Uterus (tissue), 4 donors: ENCODE measurements at places on chromosomes 2 and 18. TPM values are rescaled to one million over a fixed set of nuclear protein-coding genes. Genes with fewer than 3 reads are reported as not detected.

DNA sequence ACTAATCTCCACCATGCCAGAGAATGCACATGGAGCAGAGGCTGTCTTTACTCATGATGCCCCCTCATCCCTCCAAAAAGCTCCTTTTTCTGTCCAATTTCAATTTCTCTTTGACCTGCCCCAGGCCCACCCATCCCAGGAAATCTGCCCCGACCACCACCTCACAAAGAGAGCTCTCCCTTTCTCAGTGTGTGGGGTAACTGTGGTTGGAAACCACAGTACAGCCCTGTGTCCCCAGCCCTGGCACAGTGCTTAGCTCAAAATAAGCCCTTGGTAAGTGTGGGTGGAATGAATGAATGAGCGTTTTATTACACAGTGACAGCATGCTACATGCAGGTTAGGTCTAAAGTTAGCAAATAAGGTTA is 43.7 kb upstream of the CAB39 start:
- DNase-seq, result no peak

GRCh38 chr18:47151439-47151838 is 1.1 kb upstream of the HDHD2 start:
- DNase-seq, result no peak

GRCh38 chr2:86065512-86065911 is 40.2 kb downstream of the POLR1A start:
- DNase-seq, result no peak

- DNase-seq, result no peak
These were observed 270.8 kb upstream of the UBE2E3 start for GRCh38 chr2:180709392-180710145.

DNA sequence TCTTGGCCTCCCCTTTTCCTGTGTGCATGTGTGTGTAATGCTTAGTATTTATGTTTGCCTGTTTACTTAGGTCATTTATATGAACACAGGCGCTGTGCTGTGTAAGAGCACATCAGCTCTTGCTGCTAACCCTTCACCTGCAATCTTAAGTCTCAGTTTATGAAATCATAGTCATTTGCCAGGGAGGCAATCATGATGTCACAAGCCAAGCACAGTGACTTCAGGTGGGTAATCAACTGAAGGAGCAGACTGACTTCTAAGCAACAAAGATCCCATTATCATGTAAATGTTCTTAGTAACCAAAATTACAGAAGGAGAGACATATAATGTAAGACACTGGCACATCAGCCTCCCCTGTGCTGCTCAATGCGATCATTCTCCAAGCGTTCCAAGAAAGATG is 386.3 kb upstream of the MEIS1 start:
- DNase-seq, result no peak

- no peak for DNase-seq
These were observed 394.3 kb upstream of the CHST9 start for GRCh38 chr18:27579364-27579763.

GRCh38 chr2:201821080-201821479 is 14.7 kb downstream of the CDK15 start:
- DNase-seq, result no peak

DNA sequence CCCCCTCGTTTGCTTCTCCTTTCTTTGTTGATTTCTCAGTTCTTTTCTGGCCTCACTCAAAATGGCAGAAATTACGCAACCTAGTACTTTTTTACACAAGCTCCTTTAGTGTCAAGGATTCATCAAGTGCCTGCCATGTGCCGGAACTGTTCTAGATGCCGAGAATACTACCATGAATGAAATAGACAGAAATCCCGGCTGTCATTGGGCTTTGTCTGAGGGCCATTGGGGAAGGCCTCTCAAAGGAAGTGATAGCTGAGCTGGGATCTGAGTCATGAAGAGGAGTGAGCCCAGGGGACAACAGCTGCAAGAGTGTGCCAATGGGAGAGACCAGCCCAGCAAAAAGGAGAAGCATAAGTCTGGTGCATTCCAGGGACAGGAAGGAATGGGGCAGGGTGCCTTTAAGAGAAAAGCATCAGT is 34.3 kb upstream of the PPP1CB start:
- peak; percentile 60 for DNase-seq

DNA sequence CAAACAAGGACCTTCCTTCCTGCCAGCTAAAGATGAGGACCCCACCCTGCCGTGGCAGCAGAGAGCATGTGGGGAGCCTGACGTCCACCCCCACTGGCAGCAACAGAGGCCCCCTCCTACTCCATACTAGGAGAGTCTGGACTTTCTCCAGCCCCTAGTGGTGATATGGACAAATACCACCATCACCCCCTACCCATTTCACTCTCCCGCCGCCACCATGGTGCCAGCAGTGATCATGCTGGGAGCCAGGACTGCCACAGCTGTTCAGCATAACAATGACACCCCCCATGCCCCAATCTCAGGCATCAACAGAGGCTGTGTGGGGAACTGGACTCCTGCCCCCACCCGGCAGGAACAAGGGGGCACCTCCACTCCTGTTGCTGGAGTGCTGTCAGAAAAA is 42.7 kb upstream of the ATP9B start:
- no peak for DNase-seq

- DNase-seq, result no peak
These were observed 81.6 kb downstream of the SH3RF3 start for GRCh38 chr2:109210431-109211200.

GRCh38 chr18:28127763-28128658 is 48.9 kb downstream of the CDH2 start:
- DNase-seq, result no peak

- DNase-seq, result no peak
These were observed 92.1 kb downstream of the SLC8A1 start for GRCh38 chr2:40359811-40360210.

GRCh38 chr2:232276084-232276732 is 102.3 kb upstream of the ALPP start:
- no peak for DNase-seq

GRCh38 chr2:8132351-8132831 is 549.5 kb upstream of the ID2 start:
- DNase-seq, result no peak

GRCh38 chr18:54726143-54726542 is 102.1 kb upstream of the RAB27B start:
- DNase-seq, result no peak

- DNase-seq, result no peak
These were observed 567 bp downstream of the VWA3B start for GRCh38 chr2:98087447-98088020.

DNA sequence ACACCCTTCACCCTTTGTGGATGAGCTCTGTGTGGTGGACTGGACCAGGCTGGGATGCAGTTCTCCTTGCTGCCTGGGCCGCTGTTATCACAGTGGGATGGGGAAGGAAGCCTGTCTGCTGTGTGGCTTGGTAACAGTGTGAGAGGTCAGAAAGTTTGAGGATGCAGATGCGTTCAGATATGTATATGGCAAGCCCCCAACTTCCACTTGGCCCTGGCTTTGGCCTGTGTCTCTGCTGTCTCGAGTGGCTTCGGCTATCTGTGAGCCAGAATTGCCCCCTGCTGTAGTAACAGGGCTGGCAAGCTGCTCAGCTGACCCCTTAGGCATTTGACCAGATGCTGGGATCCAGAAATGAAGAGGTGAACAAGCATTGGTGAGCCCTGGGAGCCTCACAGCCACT is 106.8 kb downstream of the WDSUB1 start:
- no peak for DNase-seq

GRCh38 chr18:2354292-2354691 is 217.0 kb downstream of the METTL4 start:
- DNase-seq, result no peak

GRCh38 chr2:44364604-44365003 is 2.9 kb downstream of the CAMKMT start:
- DNase-seq, result no peak

DNA sequence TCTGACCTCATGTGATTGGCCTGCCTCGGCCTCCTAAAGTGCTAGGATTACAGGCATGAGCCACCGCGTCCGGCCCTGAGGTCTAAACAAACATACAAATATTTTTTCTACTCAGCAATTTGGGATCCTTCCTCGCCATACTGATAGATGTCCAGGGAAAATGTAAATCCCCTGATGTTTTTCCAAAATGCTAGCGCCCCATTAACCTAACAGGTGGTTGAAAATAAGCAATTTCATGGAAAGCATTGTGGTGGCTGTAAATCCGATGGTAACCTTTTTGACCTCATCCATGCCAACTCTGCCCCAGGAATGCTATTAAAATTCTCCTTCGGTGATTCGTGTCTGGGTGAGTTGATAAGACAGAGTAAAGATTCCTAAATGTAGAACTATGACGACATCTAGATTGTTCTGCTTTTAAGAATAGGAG is 19.3 kb downstream of the GEMIN6 start:
- DNase-seq, result no peak

DNA sequence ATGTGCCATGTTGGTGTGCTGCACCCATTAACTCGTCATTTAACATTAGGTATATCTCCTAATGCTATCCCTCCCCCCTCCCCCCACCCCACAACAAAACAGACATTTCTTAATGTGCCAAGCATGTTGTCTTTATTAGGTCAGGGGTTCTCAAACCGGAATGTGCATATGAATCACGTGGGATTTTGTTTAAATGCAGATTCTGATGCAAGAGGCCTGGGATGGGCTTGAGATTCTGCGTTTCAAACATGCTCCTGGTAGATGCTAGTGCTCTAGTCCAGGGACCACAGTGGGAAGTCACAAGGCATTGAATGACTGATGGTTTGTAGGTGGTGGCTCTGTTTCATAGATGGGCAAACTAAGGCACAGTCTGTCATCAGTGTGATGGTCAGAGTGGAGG is 184.7 kb downstream of the SMAD7 start:
- DNase-seq, result no peak

DNA sequence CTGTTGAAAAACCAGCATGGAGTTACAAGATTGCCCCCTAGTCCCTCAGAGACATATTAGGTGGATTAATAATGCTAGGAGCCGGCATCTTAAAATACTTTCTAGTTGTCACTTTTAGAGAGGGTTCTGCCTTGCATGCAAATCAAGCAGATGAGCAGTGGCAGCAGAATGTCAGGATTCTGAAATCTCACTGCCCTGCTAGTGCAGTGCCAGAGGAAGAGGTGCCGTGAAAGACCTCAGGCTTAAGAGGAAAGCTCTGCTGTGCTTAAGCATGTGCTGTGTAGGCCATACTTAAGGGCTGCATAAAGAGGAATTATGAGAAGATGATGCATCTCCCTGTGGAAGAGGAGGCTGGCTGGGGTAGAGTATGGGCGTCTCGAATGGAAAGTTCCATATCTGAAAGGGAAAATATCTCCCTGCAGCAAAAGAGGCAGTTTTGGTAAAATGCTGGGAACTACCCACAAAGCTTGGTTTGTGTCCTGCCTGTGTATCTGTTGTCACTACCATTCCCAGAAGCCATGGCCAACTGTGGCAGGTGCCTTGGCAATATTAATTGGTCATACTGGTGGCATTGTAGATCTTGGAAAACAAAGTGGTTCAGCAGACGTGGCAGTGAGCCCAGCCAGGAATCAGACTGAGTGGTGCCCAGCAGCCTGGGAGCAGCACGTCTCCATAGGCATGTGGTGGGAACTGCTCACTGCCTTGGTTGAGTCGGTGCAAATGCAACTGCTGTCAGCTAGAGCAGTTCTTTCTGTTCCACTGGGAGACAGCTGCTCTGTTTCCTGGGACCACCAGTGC is 131.9 kb downstream of the EVA1A start:
- DNase-seq, result no peak

DNA sequence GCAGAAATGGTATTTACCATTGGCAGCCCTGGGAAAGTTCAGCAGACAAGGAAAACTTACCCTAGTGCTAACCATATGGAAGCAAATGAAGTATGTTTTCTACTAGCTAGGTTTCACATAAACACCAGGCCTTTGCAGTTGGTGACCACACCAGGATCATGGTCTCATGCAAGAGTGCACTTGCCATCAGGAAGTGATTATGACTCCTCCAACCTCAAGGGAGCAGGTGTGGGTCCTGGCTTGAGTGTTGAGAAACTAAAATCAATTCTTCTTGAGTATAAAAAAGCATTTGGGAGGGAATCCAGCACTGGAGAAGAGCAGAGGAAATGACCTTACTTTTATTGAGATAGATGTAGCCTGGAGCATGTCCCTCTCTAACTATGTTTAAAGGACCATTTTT is 56.8 kb upstream of the SPAG16 start:
- DNase-seq, result no peak

DNA sequence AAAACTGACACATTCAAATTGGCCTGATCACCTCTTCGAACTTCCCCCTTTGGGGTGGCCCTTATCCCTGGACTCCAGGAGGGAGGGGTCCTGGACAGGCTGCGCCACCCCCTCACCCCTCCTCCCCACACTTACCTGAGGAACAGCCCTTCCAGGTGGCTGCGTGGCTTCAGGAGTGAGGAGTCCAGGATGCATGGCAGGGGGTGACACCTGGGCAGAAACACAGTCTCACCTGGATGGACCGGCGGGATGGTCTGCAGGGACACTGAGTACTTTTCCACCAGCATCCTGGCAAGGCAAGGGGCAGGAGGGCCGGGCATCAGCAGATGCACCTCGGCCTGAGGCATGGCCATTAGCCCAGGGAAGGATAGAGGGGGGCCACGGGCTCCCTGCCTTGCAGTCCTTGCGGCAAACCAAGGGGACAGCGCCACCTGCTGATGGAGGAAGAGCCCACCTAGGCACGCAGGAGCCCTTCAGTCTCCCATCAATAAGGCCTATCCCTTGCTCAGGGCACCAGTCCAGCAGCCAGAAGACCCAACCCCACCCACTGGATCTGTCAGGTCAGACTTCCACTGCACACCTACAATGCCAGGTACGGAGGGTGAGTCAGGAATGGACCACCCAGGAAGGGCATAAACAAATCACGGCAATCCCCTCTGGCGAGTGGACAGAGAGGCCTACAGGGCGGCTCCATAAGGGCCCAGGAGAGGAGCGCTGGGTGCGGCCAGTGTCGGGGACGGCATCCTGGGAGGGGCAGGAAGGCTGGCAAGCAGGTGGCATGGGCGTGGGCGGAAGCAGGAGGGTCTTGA is 26.0 kb downstream of the FAM178B start:
- DNase-seq, result peak; percentile 93

- no peak for DNase-seq
These were observed 145.6 kb upstream of the GPC1 start for GRCh38 chr2:240289701-240290431.

GRCh38 chr2:221255862-221256261 is 316.2 kb downstream of the EPHA4 start:
- no peak for DNase-seq

- DNase-seq, result no peak
These were observed 39.9 kb downstream of the CYRIA start for GRCh38 chr2:16625759-16626158.

The IKZF2 gene
- total RNA-seq, result 4.1 TPM

The FRZB gene
- 15.1 TPM for total RNA-seq

The HSPE1 gene
- 22.3 TPM for total RNA-seq

The SCG2 gene
- 0.95 TPM for total RNA-seq

The DSG2 gene
- total RNA-seq, result 8.2 TPM

The OSGEPL1 gene
- total RNA-seq, result 28.2 TPM

The EN1 gene
- total RNA-seq, result not detected

The FABP1 gene
- 1.8 TPM for total RNA-seq

The CACNB4 gene
- total RNA-seq, result 14.0 TPM

The PGAP1 gene
- total RNA-seq, result 22.9 TPM

The RAX gene
- not detected for total RNA-seq

The SPEG gene
- total RNA-seq, result 44.1 TPM

The BMP10 gene
- total RNA-seq, result not detected

The SCYGR7 gene
- total RNA-seq, result not detected

The CASP10 gene
- 21.6 TPM for total RNA-seq
